ENCODE measurements at places on chromosomes 6 and 20.

DNA sequence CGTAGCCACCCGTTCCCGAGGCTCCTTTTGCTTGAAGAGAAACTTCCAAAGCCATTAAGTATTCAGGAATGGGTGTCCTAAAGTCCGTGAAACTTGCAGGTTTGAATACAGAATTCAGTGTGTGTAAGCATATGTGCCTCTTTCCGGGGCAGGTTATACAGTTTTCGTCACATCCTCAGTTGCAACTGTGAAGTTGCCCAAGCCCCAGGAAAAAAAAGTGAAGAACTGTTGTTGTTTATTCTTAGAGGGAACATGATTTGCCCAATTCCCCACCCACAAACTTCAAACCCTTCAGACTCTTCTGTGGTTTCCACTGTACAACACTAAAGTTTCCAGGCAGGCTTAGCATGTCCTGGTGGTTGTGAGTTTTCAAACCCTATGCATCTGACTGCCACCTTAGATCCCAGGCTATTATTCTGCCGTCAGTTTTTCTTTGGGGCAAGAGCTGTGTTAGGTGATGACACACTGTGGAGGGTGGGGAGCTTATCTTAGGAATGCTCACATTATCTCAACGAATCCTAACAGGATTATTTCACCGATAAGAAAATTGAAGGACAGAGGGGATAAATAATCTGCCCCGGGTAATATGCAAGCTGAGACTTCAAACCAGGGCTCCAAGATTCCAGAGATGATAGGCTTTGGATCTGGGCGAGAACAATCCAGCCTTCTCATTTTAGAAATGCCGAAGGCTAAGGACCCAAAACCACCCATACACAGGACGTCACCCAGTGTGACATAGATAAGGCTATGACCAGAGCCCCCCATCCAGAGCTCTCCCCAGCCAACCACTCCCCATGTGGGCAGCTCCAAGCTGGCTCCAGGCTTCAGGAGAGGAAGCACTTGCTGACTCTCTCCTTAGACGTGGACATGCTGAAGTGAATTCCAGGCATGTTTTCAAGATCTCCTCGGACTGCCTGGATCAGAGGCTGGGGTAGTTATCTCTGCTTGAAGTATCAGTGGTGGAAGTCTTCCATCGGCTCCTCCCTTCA lies 81.7 kb upstream of the AFDN start:
- no peak for DNase-seq

- DNase-seq: peak; percentile 26
These were observed 3.8 kb downstream of the PREX1 start for GRCh38 chr20:48823960-48824498.

DNA sequence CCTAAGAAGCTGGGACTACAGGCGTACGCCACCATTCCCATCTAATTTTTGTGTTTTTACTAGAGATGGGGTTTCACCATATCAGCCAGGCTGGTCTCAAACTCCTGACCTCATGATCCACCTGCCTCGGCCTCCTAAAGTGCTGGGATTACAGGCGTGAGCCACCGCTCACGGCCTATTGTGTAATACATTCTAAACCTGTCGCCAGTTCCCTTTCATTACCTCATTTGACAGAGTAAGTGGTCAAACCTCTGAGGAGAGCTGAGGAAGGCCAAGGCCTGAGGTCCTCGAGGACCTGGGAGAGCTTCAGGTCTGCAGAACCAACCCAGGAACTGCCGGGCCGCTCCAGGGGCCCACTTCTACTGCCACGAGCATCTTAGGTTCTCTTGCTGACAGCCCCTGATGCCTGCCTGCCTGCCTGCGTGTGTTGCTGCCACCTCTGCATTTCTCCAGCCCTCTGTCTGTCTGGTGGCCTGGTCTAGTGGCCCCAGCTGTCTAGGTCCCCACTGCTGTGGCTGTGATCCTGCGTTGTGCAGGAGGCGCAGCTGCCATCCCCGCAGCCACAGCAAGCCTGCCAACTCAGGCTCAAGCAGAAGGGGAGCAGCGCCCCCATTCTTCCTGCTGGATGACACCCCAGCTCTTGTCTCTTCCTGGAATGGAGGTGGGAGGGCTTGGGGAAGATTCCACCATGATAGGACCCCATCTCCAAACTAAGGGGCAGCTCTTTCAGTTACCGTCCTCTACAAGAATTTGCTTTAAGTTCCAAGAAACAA lies 45.3 kb downstream of the PRR18 start:
- DNase-seq: no peak

DNA sequence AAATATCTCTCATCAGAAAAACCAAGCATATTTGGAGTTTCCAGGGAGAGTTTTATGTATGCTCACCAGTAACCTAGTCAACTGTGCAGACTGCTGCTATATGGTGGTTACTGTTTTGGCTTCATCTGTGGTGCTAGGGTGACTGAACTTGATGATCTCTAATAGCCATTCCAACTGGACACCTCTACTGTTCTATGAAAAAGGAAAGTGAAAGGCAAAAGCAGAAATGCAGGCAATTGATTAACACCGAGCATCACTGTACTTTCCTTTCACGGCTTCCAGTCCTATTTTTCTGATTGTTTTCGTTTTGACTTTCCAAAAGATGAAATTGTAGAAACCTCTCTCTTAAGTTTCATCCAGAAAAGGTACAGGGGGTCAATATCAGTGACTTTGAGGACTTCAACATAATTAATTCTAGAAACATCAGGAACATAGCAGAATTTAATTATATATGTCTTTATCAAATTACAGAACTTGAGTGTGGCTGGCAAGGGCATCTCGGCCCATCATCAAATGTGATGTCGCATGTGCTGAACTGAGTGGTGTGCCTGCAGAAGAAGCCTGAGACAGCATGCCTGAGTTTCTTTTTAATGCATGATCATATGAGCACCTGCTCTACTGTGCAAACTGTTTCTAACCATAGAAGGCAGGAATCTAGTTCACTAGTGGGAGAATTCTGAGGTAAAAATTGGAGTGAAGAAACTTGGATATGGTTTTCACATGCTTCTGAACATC lies 464.3 kb upstream of the FLRT3 start:
- DNase-seq: no peak

DNA sequence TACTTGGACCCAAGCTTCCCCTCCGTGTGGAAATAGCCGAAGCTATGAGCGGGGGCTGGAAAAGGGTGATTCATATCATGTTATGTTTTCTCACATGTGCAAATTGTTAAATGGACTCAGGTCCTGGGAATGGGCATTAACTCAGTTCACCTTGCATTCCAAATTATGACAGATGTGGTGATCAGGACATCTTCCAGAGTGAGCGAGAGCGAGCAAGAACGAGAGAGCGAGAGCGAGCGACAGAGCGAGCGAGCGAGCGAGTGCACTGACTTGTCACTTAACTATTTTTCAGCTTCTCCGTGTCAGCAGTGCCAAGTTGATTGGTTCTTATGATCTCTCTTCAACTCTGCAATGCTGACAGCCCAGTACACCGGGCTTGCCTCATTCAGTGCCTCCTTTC lies 437.4 kb upstream of the NRSN1 start:
- no peak for DNase-seq

GRCh38 chr6:12608016-12608860 lies 108.3 kb upstream of the PHACTR1 start:
- peak; percentile 25 for DNase-seq

DNA sequence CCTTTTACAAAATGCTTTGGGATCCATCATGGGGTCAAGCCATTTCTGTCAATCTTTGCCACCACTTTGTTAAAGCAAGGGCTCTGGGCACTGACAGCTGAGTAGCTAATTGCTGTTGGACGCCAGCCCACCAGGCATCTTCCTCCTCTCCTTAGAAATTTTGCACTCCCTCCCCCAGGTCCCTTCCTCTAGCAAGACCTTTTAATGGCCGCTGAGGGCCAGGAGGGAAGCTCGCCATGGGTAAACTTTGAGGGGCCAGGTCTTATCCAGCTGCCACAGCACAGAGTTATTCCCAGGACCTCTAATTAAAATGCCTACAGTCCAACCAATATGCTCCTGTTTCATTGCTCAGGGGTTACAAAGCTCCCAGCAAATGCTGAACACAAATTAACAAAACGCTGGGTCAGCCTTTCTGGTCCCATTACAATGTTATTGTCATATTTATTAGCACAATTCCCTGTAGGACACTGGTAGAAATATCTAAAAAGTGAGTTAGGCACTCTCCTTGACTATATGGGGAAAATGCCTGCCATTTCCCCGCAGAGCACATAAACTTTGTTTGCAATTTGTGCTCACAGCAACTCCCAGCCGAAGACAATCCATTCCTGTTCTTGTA lies 16.8 kb downstream of the SCML4 start:
- no peak for DNase-seq

- no peak for DNase-seq
These were observed 148.5 kb downstream of the LY86 start for GRCh38 chr6:6736791-6737654.

GRCh38 chr6:151482290-151482689 lies 11.5 kb upstream of the CCDC170 start:
- DNase-seq: peak; percentile 76

DNA sequence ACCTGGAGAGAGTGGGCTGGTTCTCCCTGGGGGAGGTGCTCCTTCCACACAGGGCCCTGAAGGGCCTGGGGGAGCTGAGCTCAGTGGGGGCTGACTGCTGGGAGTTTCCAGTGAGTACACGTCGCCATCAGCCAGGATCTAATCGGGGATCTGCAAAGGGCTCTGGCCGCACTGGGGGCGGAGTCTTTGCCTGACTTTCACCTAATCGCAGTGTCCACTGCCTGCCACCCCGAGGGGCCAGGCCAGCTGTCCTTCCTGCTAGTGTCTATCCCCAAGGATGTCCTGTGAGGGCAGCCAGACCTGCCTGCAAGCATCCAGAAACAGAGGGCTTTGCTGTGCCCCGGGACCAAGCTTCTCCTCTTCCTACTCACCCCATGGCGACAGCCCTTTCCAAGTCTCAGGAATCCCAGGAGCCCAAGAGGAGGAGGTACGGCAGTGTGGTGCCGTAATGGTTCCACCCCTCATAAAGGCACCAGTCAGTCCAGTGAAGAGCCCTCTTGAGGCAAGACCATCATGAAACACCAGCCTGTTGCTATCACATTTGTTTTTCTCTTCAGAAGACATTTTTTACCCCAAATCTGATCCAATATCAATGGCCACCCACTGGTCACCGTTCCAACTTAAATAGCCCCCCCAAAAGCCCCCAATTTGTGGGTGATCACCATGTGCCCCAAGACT lies 243.1 kb upstream of the ECI2 start:
- DNase-seq: no peak

GRCh38 chr20:58749098-58749769 lies 56.6 kb downstream of the NPEPL1 start:
- no peak for DNase-seq

DNA sequence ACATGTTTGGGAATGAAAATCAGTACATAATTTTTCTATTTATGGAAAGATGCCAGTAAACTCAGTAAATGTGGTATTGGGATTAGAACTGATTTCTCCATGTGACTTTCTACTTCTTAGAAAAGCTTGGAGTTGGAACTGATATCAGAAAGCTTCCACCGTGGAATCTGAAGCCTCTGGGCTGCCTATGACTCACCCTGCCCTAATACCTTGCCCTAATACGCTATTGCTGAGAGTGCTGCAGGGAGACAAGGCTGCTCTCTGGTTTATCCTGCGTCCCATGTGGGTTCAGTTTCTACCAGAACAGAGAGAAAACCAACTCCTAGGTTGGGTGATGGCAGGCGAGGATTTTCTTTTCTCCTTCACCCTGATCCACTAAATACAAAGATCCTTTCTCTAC lies 3.3 kb upstream of the STMND1 start:
- DNase-seq: no peak

GRCh38 chr20:59350330-59351156 lies 50.1 kb downstream of the EDN3 start:
- DNase-seq: no peak

- no peak for DNase-seq
These were observed 4.3 kb upstream of the AKIRIN2 start for GRCh38 chr6:87706187-87706966.

DNA sequence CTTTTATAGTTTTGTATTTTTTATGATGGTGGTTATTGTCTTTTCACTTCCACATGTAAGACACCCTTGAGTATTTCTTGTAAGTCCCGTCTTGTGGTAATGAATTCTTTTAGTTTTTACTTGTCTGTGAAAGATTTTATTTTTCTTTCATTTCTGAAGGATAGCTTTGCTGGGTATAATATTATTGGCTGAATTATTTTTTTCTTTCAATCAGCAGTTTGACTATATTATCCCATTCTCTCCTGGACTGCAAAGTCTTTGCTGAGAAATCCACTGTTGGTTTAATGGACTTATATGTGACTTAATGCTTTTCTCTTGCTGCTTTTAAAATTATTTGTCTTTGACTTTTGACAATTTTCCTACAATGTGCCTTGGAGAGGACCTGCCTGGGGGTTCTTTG lies 13.8 kb downstream of the KIF25 start:
- no peak for DNase-seq

GRCh38 chr20:47352332-47353238 lies 3.9 kb downstream of the ZMYND8 start:
- DNase-seq: no peak

- DNase-seq: no peak
These were observed 80.3 kb downstream of the GJA1 start for GRCh38 chr6:121515630-121516265.

- no peak for DNase-seq
These were observed 109.8 kb downstream of the UNC5CL start for GRCh38 chr6:40929176-40929575.

GRCh38 chr20:52035977-52036376 lies 155.6 kb downstream of the ZFP64 start:
- DNase-seq: no peak

DNA sequence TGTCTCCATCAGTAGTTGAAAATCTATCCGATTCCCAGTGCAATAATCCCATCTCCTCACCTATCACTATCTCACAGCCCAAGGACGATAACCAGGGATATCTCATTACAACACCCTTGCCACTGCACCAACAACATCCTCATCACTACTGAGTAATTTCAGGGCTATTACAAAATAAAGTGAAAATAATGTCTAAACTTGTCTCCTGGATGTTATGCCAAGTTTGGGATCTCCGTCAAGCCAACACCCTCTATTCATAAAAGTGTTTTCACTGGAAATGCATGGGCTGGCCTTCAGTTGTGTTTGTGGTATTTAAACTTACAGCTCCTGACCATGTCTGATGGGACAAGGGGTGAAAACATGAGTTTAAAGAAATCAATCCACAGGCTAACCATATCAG lies 42.0 kb upstream of the STMND1 start:
- no peak for DNase-seq

- no peak for DNase-seq
These were observed 6.1 kb downstream of the CST5 start for GRCh38 chr20:23873370-23874015.

GRCh38 chr20:57377350-57377749 lies 13.8 kb upstream of the RBM38 start:
- no peak for DNase-seq

DNA sequence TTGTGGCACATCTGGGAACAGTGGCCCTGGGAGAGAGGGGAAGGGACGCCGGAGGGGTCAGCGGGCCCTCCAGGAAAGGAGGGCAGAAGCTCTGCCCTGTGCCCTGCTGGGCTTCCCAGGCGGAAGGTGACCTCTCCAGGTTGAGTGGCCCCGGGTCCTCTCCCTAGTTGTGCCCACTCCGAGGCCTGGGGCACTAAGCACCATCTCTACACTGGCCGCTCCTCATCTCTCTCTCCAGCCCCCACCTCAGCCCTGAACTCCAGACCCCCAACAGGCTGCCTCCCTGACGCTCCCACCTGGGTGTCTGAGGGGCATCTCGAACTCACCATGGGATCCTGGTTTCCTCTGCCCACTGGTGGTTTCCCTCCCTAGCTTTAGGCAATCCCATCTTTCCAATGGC lies 18.1 kb downstream of the KCNG1 start:
- no peak for DNase-seq

Measured in KBM-7 (cell line).